AG04450 (cell line): ENCODE measurements at places on chromosomes 11 and 22. TPM values are rescaled to one million over a fixed set of nuclear protein-coding genes. Genes with fewer than 3 reads are reported as not detected.

HBG1 gene
- 0.41 and 0.45 TPM in 2 replicates for polyA plus RNA-seq

HEPHL1 gene
- 0.02 and 0.04 TPM in 2 replicates for polyA plus RNA-seq

NPAS4 gene
- polyA plus RNA-seq = 0.12 and 0.14 TPM in 2 replicates

ATP6V1E1 gene
- polyA plus RNA-seq = 194 and 198 TPM in 2 replicates

PDE2A gene
- 0.02 and 0.11 TPM in 2 replicates for polyA plus RNA-seq

DEUP1 gene
- not detected in 2 replicates for polyA plus RNA-seq

MYEOV gene
- 1.6 and 3.3 TPM in 2 replicates for polyA plus RNA-seq

KCNQ1 gene
- not detected in 2 replicates for polyA plus RNA-seq

AGBL2 gene
- 2.0 and 2.2 TPM in 2 replicates for polyA plus RNA-seq

GRCh38 chr11:126766440-126766839, 234.1 kb downstream of the KIRREL3 start:
- DNase-seq = no peak

GRCh38 chr11:129012880-129013279, 70.2 kb upstream of the TP53AIP1 start:
- no peak for DNase-seq

DNA sequence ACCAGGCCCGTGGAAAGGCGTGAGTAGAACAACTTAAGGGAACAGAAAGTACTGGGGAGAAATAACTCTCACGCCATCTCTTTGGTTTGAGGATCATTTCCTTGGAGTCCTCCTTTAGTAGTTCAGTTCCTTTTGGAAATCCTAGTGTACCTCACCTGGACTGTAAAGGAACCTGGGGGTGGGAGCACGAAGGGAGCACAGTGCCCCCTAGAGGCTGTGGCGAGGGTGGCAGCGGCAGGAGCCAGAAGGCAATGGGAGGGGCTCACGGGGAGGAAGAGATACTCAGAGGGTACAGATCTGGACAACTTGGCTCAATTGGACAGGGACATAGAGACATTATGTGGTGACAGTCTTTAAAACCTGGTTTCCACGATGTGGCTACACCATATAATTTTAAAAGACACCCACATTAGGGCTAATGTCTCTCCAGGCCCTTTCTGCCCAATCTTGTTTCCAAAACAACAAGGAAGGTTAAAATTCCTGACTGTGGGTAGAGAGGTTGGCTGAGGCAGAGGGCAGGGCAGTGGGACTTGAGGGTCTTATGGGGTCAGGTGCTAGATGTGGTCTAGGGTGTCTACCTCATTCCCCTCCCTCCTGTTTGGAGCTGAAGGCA, 87.0 kb downstream of the CSNK2A3 start:
- DNase-seq = no peak

GRCh38 chr11:85766721-85767161, 44.2 kb downstream of the SYTL2 start:
- DNase-seq = no peak

GRCh38 chr11:74070723-74071492, 62.0 kb upstream of the UCP3 start:
- DNase-seq = no peak

DNA sequence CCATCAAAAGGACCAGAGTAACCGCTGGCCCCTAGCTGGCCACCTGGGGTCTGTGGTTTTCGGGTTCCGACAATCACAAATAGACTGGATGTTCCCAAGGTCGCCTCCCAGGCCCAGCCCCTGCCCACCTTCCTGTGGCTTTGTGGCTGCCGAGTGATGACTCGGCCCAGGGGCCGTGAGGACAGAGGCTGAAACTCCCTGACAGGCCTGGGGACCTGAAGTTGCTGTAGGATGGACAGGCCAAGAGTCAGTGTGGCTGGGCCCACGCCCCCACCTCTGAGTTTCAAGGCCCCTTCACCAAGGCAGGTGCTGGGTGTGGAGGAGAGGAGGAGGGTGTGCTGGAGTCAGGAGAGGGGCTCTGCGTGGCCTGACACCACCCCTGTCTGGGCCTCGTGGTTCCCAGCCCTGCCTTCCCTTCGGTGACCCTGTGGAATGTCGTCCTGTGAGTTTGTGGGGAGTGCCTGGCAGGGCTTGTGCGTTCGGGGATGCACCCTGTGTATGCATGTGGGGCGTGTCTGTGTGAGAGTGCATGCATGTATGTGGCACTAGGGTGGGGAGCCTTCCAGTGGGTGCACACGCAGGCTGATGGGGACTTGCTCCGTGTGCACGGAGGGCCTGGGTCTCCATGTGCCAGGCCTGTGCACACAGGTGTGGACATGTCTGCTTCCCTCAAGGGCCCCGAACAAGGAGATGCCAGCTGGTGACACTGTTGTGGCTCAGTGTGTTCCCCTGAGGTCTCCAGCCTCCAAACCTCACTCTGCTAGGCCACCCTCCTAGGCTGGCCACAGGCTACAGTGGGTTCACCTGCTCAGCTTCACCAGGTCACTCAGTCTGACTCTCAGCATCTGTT, 8.4 kb upstream of the MGAT3 start:
- DNase-seq = no peak

- peak; percentile 52 for DNase-seq
These were observed 599 bp downstream of the NPTXR start for GRCh38 chr22:38843201-38843656.

GRCh38 chr11:103078710-103079109, 13.2 kb downstream of the DCUN1D5 start:
- no peak for DNase-seq

DNA sequence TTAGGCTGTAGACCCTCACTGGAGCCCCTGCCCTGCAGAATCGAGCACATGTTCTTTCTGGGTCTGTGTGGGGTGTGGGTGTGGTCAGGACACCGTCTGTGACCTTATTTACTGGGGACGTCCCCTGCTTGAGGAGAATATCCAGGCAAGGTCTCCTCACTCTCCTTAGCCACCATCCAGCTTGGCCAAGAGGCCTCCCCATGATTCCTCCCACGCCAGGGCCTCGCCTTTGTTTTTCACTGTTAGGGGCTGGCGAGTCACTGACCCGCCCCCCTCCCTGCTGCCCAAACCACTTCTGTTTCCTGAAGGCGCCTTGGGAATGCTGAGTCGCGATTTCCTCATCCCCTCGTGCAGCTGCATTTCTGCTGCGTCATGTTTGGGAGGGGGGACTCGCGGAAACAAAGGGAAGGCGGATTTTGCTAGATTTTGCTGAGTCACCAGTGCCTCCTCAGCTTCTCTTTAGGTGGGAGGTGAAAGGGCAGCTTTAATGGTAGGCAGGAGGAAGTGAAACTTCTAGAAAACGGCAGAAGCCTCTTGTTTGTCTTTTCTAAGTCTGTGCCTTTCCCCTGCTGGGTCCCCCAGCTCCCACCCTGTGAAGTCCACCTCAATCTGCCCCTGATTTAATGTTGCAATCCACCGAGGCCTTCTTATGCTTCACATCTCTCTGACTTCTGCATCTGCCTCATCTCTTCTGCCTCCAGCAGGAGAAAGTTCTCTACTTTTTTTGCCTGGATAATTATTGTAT, 4.0 kb upstream of the HMOX1 start:
- peak; percentile 97 for DNase-seq

DNA sequence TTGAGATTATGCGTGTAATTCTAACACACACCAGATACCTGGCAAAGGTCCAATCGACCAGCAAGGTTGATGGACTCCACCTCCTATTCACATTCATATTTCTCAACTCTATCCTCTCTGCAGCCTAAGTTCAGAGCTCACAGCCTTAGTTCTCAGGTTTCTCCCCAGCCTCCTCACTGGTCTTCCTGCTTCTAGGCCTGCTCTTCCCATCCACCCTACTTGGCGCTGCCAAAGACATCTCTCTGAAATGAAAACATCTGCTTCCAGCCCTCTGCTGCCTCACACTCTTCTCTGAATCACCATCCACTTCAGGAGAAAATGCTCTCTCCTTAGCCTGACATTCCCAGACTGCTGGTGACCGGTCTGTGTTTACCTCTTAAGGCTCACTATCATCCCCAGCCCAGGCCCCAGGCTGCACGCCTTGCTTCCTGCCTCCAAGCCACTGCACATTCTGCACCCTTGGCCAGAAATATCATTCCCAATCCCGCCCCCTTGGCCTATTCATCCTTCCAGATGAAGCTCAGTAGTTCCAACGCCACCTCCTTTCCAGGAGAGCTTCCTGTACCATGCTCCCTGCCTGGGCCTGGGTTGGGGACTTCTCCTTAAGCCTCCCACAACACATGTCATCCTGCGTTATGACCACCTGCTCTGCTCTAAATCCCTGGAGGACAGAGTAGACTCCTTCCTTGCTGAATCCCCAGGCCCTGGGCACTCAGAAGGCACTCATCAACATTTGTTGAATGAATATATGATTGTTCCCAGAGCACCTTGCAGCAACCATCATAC, 3.5 kb downstream of the ARRB1 start:
- DNase-seq = peak; percentile 93

- DNase-seq = no peak
These were observed 43.8 kb downstream of the NECTIN1 start for GRCh38 chr11:119685111-119685746.

DNA sequence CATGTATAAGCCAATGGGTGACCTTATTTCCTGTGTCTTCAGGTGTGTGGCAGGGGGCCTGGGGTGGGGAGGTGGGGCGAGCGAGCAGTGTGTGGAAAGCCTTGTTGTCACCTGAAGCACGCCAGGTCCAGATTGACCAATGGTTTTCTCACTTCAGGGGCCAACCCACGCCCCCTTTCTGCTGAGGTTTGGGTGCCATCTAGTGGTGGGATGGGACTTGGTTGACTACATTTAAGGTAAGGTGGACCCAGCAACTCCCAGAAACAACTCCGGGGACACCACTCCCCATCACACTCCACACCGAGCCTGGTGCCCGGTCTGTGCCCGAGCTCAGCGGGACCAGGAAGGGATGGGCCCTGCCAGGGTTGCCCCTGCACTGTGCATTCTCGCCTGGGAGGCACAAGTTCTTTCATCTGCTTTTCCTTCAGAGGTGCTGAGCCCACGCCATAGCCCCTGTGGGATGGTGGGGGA, 40.0 kb downstream of the TPCN2 start:
- DNase-seq = peak; percentile 30

GRCh38 chr11:79538775-79539174, 97.9 kb upstream of the TENM4 start:
- no peak for DNase-seq

- no peak for DNase-seq
These were observed 375.3 kb downstream of the DYNC2H1 start for GRCh38 chr11:103484545-103484944.

DNA sequence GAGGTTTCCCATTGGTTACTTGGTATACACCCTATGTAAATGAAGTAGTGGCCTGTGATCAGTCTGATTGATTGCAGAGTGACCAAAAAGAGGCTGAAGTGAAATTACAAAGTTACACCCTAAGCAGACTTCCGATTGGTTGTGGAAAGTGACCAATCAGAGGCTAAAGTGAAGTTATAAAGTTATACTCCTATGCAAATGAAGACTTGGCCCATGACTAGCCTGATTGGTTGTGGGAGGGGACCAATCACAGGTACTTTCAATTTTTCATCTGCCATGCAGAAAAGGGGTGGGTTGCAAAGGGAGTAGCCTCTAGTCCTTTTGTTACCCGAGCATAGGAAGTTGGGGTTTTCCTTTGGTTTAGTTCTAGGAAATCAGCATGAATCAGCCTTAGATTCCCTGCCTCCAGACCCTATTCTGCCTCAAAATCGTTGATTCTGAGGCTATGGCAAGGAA, 18.1 kb upstream of the CSTF3 start:
- no peak for DNase-seq

DNA sequence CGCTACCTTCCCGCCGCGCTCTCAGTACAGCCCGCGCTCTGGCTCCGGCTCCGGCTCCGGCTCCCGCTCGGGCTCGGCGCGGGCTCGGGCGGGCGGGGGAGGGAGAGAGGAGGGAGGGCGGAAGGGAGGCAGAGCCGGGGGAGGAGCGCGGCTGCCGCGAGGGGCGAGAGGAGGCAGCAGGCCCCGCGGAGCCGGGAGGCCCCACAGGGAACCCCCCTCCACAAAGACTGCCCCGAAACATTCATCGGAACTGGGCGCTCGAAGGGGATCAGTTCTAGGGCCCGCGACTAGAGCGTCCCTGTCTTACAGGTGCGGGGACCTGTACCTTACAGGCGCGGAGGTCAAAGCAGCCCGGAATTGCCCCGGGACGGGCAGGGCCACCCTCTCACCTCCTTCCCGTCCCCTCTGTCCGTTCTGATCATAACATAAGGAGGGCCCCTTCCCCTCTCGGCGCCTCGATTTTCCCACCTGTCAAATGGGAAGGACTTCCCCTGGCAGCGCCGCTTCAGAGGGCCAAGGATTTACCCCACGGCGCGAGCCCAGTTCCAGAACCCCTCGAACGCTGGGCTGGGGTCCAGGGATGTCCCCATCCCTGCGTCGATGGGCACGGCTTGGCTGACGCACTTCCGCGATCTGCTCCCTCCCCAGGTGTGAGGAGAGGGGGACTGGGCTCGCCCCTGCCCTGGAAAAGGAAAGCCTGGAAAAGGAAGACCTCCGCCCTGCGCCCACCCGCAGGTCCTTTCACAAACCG, at the start of gene SHISA8:
TSS of gene SHISA8 (minus strand) at position 40 of the 751 bp plus-strand sequence. CDS start 407 bp downstream, outside the sequence.
- no peak for DNase-seq

DNA sequence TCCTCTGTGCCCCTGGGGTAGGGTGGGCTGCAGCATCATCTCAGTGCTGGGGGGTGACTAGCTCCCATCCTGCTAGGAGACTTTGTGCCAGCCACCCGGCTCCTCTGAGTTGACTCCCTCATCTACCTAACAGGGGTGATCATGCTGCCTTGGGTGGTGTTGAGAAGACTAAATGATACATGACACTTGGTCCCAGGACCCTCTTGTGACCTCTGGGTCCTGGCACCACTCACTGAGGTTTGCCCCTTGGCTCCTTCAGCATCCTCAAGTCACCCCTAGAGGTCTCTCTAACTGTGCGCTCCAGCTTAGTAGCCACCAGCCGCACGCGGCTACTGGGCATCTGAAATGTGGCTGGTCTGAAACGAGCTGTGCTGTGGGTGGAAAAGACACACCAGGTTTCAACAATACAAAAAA, 72.1 kb downstream of the LRRC32 start:
- no peak for DNase-seq

- no peak for DNase-seq
These were observed 7.8 kb downstream of the PHOX2A start for GRCh38 chr11:72236083-72236697.

GRCh38 chr11:26276798-26277424, 55.0 kb upstream of the ANO3 start:
- DNase-seq = peak; percentile 20

- no peak for DNase-seq
These were observed 442.9 kb upstream of the RAG2 start for GRCh38 chr11:37040921-37041320.

- no peak for DNase-seq
These were observed 12.5 kb downstream of the MPZL3 start for GRCh38 chr11:118239509-118240205.

GRCh38 chr11:10742460-10743208, 8.4 kb upstream of the CTR9 start:
- DNase-seq = no peak

DNA sequence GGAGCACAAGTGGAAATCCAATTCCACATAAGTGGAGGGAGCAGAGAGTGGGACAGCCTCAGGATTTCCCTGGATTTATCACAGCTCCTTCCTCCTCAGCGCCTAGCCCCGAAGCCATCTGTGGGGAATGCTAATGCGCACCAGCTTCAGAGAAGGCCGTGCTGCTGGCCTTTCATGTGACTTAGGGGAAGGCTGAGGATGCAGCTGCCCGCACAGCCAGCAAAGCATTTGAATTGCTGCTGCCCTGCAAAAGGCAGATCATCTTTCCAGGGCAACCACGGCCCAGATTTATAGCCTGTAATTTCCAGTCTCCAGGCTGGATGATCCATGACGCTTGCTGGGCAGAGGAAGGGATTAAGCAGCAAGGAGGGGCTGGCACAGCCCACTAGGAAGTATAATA, 29.9 kb downstream of the SYN3 start:
- DNase-seq = no peak
